ENCODE measurements at places on chromosomes 6 and 20. TPM values are rescaled to one million over a fixed set of nuclear protein-coding genes. Genes with fewer than 3 reads are reported as not detected.

DNA sequence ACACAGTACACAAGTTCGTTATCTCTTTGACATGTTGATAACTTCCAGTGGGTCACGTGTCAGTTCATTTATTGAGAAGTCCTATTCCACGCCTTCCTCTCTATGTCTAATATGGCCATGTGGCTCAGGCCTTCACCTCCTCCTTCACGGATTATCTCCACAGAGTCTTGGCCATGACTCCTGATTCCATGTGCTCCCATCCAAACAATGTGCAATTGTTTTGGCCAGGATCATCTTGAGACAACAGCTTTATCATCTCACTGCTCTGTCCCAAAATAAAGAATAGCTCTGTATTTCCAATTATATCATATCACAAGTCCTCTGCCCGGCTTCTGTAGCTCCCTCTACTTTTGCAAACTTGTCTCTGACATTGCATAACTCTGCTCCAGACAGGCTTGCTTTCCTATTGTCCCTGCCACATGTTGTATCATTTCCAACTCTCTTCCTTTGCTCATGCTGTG, 11.1 kb upstream of the TXNDC5 start:
- H3K36me3 ChIP-seq = no peaks in the 10 kb centered on the region
- no peak overlapping the region for H3K4me3 ChIP-seq
- DNase-seq = no peak
- H3K4me1 ChIP-seq = no peaks in the 10 kb centered on the region

DNA sequence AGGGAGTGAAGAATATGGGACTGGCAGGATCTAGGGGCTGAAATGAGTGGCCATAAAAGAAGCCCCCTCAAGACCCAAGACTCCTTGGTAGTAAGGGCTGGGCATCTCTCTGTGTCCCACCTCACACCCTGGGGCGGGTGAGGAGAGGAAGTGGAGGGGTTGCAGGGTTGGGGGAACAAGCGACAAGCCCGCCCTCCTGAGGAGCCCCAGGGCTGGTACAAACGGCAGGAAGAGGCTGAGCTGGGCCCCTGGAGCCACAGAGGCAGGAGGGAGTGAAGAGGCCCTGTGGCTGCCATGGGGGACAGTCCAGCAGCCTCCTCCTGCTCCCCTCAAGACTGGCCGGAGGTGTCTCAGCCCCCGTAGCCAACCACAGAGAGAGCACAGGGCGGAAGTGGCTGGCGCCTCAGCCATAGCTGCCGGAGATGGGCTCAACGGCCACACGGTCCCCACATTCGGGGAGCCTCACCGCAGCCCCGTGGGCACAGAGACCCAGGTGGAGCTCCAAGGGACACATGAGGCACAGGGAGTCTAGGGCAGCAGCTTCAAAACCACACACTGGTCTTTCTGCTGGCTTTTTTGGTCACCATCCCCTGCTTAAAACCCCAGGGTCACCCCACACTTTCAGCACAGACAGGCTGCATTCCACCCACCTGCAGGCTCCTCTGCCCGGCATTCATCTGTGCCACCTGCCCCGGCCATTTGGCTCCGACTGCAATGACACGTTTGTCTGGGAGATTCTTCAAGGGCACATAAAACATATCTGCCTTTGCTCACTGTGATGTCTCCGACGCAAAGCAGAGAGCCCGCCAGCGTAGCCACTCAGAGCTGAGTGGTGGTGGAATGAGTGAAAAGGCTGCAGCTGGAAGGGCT, 524 bp downstream of the C20orf203 start:
- H3K36me3 ChIP-seq = no peaks in the 10 kb centered on the region
- H3K4me3 ChIP-seq = no peak overlapping the region
- no peak for DNase-seq
- H3K27me3 ChIP-seq = no peaks in the 10 kb centered on the region

The OR2H2 gene
- polyA plus RNA-seq = 0.03 TPM

The LTA gene
- polyA plus RNA-seq = 0.96 TPM

The DEFB112 gene
- polyA plus RNA-seq = not detected

GRCh38 chr6:112189494-112189893, 64.9 kb downstream of the LAMA4 start:
- H3K4me1 ChIP-seq = no peaks in the 10 kb centered on the region
- no peak for DNase-seq
- peaks cover 20% of the 10 kb centered on the region for H3K36me3 ChIP-seq
- H3K4me3 ChIP-seq = no peak overlapping the region
- H3K27ac ChIP-seq = no peak overlapping the region

GRCh38 chr20:10919396-10920140, 245.8 kb upstream of the JAG1 start:
- DNase-seq = no peak
- H3K4me3 ChIP-seq = no peak overlapping the region
- no peaks in the 10 kb centered on the region for H3K36me3 ChIP-seq
- H3K4me1 ChIP-seq = no peaks in the 10 kb centered on the region

The PTP4A1 gene
- polyA plus RNA-seq = 87.9 TPM

GRCh38 chr6:12114055-12114503, 102.0 kb downstream of the HIVEP1 start:
- peaks cover 18% of the 10 kb centered on the region for H3K36me3 ChIP-seq
- no peak for DNase-seq
- no peaks in the 10 kb centered on the region for H3K27me3 ChIP-seq

GRCh38 chr6:125717120-125717731, 32.2 kb upstream of the HEY2 start:
- H3K27me3 ChIP-seq = no peaks in the 10 kb centered on the region
- H3K27ac ChIP-seq = no peak overlapping the region
- DNase-seq = no peak
- H3K4me1 ChIP-seq = no peaks in the 10 kb centered on the region

DNA sequence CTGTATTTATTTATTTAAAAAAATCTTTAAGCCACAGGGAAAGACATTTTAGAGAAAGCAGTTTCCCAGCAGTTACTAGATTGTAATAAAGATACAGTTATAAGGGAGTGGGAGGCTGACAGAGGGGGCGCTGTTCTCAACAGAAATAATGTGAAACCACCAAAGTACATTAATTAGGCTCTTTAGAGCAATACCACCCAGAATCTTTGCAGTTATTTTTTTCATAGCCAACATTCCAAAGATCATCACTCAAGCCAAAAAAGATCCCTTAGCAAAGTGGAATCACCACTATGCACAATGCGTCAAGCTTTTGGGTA, 331.3 kb upstream of the DEFB112 start:
- no peaks in the 10 kb centered on the region for H3K4me1 ChIP-seq
- DNase-seq = no peak
- no peak overlapping the region for H3K4me3 ChIP-seq
- no peaks in the 10 kb centered on the region for H3K36me3 ChIP-seq

DNA sequence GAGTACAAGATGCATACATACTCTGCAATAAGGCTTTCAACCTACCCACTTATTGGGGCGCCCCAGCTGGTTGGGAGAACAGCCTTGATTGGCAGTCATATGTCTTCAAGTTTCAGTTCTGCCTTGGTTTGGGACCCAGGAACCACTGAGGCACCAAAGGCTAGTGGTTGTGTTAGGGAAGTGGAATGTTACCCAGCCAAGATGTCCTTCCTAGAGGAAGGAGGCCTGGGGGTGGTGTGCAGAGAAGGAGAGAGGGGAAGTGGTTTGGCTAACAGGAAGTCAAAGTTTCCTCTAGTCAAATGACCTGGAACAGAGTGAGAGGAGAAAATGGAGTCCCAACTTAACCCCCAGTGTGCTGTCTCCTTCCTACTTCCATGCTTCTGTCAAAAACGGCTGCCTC, 59.4 kb downstream of the CD164 start:
- DNase-seq = no peak
- H3K36me3 ChIP-seq = no peaks in the 10 kb centered on the region

- no peak overlapping the region for H3K27ac ChIP-seq
- no peak overlapping the region for H3K4me3 ChIP-seq
- no peaks in the 10 kb centered on the region for H3K36me3 ChIP-seq
- H3K4me1 ChIP-seq = no peaks in the 10 kb centered on the region
- H3K27me3 ChIP-seq = no peaks in the 10 kb centered on the region
- DNase-seq = peak; percentile 31
Measured at GRCh38 chr20:38221119-38221589, 39.4 kb downstream of the KIAA1755 start.

DNA sequence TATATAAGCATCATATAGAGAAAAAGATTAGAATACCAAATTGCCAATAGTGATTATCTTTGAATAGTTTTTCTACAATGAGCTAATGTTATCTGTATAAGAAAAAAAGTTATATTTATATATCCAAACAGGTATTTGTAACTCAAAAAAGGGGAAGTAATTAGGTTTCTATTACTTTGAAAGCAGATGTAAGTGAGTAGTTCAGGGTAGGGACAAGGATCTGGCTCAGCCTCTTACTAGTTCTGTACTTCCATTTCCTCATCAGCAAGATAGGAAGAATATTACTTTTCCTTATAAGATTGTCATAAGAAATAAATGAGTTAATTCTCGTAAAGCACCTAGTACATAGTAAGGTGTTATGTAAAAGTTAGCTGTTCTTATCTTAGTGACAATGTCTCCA, 32.2 kb downstream of the AHI1 start:
- DNase-seq = no peak
- H3K27ac ChIP-seq = no peak overlapping the region
- no peaks in the 10 kb centered on the region for H3K4me1 ChIP-seq
- H3K36me3 ChIP-seq = peaks cover 16% of the 10 kb centered on the region
- H3K4me3 ChIP-seq = no peak overlapping the region

The PSORS1C1 gene
- polyA plus RNA-seq = 0.33 TPM

DNA sequence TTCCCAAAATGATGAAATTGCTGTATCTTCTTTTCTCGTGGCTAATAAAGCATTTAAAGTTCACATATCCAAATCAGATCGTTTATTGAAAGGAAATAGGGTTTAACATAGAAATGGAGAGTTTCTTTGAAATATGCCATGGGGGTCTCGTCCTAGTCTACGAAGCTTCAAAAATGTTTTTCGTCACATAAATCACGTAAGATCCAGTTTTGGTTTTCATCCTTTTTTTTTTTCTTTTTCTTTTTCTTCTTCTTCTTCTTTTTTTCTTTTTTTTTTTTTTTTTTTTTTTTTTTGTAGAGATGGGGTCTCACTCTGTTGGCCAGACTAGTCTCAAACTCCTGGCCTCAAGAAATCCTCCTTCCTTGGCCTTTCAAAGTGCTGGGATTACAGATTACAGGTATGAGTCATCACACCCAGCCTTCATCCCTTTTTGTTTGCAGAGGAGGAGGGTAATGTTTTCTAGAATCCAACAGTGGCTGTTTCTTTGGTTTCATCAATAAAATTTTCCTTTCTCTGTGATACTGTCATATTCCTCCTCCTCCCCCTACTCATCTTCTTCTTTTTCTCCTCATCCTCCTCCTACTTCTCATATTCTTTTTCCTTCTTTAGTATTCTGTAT, 94.7 kb upstream of the LOC128125822 start:
- no peak overlapping the region for H3K4me3 ChIP-seq
- no peak for DNase-seq
- no peaks in the 10 kb centered on the region for H3K27me3 ChIP-seq
- no peaks in the 10 kb centered on the region for H3K36me3 ChIP-seq
- H3K27ac ChIP-seq = no peak overlapping the region

DNA sequence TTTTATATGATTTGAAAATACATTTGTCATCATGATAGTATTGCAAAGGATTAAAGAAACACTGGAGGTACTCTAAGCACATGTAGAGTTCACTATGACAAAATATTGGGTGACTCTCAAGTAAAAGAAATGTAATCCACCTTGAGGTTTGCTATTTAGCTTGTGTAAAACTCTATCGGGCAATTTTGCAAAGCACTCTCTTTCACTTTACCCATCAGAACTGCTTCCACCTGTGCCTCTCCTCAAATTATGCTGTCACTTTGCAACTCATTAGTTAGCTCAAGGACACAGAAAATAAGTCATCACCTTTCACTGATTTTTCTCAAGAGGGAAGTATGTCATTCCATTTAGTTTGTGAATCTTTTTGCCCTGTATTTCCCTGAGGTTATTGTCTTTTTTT, 14.0 kb downstream of the TRDN start:
- H3K27me3 ChIP-seq = no peaks in the 10 kb centered on the region
- no peaks in the 10 kb centered on the region for H3K4me1 ChIP-seq
- H3K36me3 ChIP-seq = no peaks in the 10 kb centered on the region
- no peak for DNase-seq

GRCh38 chr6:53591873-53592272, 47.0 kb upstream of the GCLC start:
- H3K36me3 ChIP-seq = no peaks in the 10 kb centered on the region
- no peak for DNase-seq
- H3K27me3 ChIP-seq = no peaks in the 10 kb centered on the region
- H3K4me1 ChIP-seq = no peaks in the 10 kb centered on the region
- no peak overlapping the region for H3K4me3 ChIP-seq

DNA sequence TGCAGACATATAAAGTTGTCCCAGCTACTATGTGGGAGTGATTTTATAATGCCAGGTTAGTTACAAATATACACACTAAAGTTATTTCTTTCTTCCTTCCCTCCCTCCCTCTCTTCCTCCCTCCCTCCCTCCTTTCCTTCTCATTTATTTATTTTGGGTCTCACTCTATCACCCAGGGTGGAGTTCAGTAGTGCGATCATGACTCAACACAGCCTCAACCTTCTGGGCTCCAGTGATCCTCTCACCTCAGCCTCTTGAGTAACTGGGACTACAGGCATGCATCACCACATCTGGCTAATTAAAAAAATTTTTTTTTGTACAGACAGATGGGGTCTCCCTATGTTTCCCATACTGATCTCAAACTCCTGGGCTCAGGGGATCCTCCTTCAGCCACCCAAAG, 59.2 kb downstream of the PHF20 start:
- no peak overlapping the region for H3K4me3 ChIP-seq
- H3K27ac ChIP-seq = no peak overlapping the region
- DNase-seq = no peak
- H3K27me3 ChIP-seq = no peaks in the 10 kb centered on the region

The TINAG gene
- polyA plus RNA-seq = 23.7 TPM

The SLC4A11 gene
- polyA plus RNA-seq = 0.36 TPM
